ENCODE measurements at places on chromosomes 2 and 18.

DNA sequence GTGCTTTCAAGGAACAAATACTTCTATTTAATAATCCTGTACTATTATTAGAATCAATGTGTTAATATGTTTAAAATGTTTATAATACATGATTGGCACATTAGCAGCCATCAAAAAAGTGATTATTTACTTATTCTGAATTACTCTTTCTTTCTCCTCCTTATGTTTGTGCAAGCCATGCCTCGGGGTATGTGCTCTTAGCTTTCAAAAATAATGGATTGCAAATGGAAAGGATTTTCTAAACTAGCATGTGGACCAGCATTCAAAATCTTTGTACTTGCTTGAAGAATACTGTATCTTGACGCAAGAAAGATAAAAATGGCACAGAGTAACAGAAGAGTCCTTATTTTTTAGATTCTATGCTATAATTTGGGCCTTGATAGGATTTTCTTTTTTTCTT, 156.5 kb downstream of the CDH7 start:
- no peak for DNase-seq

GRCh38 chr2:55995211-55995610, 71.6 kb upstream of the EFEMP1 start:
- DNase-seq: peak; percentile 70

DNA sequence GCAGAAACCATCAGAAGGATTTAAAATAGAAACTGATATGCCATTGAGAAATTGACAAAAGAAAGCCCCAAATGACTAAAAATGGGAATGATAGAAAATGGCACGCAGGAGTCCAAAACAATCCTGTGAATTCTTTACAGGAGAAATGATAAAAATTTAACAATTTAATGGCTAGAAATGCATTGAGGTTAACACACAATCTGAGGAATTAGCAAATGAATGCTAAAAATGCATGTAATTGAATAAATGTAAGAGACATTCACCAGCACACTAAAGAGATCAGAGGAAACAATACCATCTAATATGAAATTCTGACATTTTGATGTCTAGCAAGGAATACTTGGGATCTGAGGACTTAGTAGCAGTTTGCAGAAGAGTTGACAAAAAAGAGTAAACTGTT, 37.0 kb downstream of the MARCHF4 start:
- DNase-seq: no peak

GRCh38 chr2:226020176-226020575, 620.7 kb downstream of the NYAP2 start:
- DNase-seq: no peak

DNA sequence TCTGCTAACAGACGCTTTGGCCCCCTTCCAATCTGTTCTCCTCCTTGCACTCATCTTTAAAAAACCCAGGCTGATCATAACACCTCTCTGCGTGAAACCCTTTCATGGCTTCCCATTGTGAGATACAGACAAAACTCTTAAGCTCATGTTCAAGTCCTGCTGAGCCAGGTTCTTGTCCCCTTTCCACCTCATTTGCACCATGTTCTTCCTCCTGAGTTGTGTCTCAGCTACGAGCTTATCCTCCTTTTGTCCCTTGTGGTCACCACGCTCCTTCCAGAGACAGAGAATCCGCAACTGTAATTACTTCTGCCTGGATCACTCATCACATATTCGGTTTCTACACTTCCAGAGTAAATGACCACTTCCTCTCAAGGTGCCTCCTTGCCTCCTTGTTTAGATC, 238.8 kb downstream of the ACTR3 start:
- DNase-seq: no peak
